ENCODE measurements at places on chromosomes 11 and 22.

DNA sequence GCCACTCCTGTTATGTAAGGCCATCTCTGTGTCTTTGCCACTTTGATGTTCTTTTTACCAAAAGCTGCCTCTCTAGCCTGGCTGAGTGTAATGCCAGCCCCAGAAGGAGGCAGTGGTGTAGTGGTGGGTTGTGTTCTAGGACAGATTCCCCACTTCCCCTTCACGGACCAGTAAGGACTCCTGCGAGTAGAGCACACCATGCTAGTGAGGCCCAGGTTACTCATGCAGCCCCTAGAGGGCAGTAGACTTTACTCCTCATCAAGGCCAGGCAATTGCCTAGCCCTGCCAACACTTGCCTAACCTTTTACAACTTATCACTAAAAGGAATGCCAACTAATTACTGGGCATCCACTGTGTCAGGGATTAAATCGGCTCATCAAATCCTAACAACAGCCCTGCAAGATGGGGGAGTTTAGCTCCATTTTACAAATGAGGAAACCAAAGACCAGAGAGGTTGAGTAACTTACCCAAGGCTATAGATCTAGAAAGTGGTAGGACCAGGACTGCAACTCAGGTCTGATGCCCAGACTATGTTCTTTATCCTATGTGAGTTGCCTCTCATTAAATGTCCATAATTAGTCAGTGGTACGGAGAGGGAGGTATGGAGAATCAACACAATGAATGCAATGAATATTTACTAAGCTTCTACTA is 75.3 kb downstream of the APIP start:
- peak; percentile 19 for DNase-seq

- DNase-seq, result no peak
These were observed 3.9 kb upstream of the NDUFS8 start for GRCh38 chr11:68026391-68027105.

DNA sequence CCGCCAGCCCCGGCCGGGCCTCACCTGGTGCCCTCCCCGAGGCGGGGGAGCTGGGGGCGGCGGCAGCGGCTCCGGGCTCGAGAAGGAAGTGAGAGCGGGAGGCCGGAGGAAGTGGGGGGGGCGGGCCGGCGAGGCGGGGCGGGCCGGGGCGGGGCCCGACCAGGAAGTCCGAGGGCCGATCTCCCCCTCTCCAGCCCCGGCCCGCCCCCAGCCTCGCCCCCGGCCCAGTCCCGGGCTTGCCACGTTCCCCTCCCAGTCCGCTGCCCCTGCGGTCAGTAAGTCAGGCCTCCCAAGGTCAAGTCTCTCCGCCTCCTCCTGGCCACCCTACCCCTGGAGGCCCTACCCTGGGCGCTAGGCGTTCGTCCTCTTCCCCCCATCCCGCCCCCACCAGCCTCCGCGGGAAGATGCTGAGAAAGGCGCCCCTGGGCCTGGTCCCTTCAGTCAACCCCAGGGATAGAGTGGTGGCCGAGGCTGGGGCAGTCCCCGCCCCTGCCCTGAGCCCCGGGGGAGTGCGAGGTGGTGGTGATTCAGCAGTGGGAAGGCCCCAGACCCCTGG is at the start of gene RHOG:
RHOG (minus strand) TSS at position 90 of the 556 bp plus-strand sequence. CDS start 12,821 bp downstream, outside the sequence.
- DNase-seq, result peak; percentile 92

- peak; percentile 31 for DNase-seq
These were observed 63.5 kb downstream of the SIK2 start for GRCh38 chr11:111665777-111666176.

DNA sequence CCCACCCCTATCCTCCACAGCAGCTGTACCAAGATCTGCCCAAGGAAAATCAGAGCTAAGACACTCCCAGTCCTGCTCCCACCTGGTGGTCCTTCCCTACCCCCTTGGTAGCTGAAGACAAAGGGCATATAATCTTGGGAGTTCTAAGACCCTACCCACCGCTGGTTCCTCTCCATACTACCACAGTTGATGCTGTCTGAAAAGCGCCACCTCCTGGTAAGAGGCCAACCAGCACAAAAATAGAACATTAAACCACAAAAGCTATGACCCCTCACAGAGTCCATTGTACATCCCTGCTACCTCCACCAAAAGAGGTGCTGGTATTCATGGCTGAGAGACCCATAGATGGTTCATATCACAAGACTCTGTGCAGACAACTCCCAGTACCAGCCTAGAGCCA is 161.5 kb upstream of the ARHGAP42 start:
- DNase-seq, result no peak

DNA sequence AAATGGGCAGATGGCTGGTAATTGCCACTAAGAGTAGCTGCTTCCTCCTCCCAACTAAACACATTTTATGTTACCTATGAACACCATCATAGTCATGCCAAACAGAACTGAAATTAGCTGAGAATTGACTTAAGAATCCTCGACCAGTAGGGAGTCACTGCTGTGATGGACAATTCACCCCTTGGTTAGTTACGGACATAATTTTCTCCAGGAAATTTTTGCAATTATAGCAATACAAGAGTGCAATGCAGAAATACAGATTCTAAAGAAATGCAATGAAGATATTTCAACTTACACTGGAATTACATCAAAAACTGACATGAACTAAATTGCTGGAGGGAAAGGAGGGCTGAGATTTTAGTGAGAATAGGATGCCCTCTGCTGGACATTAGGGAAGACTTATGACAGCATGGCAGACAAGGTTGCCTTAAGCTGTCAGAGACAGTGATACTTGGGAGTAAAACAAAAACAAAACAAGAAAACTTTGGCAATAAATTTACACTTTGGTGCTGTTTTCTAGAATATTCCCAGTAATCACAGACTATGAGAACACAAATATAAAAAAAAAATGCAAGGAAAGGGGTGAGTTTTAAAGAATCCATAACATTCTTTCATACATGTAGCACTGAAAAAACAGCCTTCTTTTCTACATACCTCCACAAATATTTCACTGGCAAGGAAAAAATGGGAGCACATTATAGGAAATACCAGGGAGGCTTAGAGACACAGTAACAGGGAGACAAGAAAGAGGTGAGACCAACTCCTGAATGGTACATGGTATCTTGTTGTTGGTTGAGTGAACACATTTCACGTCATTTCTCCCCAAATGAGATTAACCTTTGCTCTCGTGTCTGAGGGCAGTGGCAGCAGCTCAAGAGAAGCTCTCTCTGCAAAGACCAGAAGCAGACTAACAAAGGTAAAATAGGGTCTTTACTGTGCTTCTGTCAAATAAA is 11.2 kb upstream of the PPP2R1B start:
- DNase-seq, result peak; percentile 75

- DNase-seq, result peak; percentile 92
These were observed 373.2 kb downstream of the DDX10 start for GRCh38 chr11:109037856-109038780.

- DNase-seq, result no peak
These were observed 24.0 kb downstream of the LMO1 start for GRCh38 chr11:8239536-8240228.

DNA sequence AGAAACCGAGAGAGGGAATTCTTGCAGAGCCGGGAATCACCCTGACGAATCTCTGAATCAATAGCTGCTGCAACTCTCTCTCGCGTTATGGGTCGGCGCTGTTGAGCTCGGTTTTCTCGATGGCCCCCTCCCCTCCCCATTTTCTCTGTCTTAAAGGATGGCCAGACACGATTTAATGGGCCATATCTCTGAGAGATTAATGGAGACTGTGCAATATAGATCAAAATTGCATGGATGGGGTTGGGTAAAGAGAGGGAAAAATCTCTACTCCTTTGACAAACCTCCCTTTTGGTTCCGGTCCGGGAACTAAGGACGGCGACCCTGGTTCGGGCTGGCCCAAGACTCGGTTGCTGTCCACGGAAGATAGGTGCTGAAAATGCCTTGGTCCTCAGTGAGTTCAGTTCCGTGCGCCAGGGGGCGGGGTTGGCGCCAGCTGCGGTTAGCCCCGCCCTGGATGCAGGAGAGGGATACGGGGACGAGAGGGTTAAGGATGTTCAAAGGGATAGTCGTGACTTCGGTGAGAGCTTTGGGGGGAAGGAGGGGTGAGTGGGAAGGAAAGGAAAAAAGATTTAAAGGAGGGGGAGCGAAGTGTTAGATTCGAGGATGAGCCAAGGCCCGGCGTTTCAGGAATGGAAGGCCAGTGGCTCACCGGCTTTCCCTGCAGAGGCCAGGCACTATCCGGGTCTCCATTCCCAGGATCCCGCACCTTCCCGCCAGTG is 103.6 kb upstream of the HSD17B12 start:
- DNase-seq, result peak; percentile 65

GRCh38 chr11:1893581-1894359 is 2.1 kb upstream of the PRR33 start:
- DNase-seq, result no peak

- no peak for DNase-seq
These were observed 8.9 kb downstream of the LMNTD2 start for GRCh38 chr11:551596-551995.

- DNase-seq, result no peak
These were observed 2.6 kb upstream of the TCIRG1 start for GRCh38 chr11:68036141-68036716.

DNA sequence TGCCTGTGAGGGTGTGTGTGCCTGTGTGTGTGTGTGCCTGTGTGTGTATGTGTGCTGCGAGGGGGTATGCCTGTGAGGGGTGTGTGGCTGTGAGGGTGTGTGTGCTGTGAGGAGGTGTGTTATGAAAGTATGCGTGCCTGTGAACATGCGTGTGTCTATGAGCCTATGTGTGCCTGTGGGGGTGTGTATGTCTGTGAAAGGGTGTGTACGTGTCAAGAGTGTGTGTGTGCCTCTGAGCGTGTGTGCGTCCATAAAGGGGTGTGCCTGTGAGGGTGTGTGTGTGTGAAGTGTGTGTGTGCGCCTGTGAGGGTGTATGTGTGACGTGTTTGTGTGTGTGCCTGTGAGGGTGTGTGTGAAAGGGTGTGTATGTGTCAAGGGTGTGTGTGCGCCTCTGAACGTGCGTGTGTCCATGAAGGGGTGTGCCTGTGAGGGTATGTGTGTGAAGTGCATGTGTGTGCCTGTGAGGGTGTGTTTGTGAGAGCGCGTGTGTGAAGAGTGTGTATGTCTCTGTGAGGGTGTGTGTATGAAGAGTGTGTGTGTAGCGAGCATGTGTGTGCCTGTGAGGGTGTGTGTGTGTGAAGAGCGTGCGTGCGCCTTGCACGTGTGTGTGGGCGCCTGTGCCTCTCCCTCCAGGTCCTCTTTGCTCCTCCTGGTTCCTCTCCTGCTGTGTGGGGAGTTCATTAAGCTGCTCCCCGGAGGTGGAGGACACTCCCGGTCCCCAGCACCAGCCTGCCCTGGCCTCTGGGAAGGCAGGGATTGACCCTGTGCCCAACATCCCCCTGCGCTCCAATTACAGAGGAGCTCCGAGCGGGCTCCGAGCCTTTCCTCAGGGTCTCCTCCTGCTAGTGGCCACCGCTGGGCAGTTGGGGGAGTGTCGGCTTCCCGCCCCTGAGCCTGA is 53.3 kb downstream of the CACNA1I start:
- no peak for DNase-seq

All from AG08395 (cell line).